ENCODE measurements at places on chromosomes 4 and X.

- DNase-seq: no peak
Measured at GRCh38 chr4:54094451-54094850, 5.5 kb upstream of the GSX2 start.

DNA sequence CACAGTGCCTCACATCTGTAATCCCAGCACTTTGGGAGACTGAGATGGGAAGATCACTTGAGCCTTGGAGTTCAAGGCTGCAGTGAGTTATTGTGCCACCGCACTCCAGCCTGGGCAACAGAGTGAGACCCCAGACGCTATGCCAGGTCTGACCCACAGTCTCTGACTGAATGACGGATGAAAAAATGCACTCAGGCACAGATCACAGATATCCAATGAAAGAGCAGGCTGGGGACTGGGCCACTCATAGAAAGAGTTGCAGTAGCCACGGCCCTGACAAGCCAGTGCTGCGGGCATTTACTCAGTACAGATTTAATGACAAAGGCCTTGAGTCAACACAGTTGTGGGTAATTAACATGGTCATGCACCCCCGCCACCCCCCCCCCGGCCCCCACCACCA, 22.7 kb downstream of the NUDT6 start:
- DNase-seq: no peak

DNA sequence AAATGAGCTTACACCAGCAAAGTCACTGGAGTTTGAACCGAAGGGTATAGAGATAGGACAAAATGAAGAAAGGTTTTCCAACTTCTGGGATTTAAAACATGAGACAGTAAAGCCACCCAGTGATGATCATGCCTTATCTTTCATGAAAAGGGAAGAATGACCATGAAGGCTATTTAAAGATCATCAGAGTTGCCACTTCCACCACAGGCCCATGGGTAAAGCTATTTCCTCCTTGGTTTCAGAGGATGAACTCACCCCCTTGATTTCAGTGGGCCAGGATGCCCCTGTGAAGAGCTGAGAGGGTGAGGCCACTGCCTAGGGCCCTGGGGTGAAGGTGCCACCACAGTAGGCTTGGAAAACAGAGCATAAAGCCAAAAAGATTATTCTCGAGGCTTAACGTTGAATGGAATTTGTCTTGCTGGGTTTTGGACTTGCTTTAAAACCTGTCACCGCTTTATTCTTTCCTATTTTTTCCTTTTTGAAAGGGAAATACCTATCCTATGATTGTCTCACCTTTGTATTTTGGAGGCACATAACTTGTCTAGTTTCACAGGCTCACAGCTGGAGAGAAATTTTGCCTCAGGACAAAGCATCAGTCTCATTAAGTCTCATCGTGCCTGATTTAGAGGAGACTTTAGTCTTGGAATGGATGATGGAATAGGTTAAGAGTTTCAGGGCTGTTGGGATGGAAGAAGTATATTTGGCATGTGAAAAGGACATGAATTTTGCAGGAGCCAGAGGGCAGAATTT, 254.0 kb downstream of the SNCA start:
- DNase-seq: no peak

GRCh38 chr4:94649381-94650133, 108.2 kb upstream of the BMPR1B start:
- DNase-seq: no peak

DNA sequence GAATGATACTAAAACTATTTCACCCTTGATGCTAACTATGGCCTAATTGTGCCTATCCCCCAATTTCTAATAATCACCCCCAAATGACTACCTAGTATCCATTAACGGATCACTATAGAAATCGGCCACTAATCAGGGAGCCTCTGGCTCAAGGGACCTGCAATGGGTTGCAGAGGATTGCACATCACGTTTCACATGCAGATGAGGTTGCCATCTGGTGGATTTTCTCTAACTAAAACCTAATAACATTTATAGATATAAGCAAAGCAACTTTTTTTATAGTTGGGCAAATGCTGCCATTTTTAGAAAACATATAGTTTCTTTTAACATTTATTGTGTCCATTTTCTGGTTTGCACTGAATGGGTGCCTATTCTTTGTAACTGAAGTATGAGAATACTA, 28.3 kb upstream of the ALG13 start:
- DNase-seq: no peak

GRCh38 chr4:187965726-187966125, 29.8 kb upstream of the ZFP42 start:
- no peak for DNase-seq

DNA sequence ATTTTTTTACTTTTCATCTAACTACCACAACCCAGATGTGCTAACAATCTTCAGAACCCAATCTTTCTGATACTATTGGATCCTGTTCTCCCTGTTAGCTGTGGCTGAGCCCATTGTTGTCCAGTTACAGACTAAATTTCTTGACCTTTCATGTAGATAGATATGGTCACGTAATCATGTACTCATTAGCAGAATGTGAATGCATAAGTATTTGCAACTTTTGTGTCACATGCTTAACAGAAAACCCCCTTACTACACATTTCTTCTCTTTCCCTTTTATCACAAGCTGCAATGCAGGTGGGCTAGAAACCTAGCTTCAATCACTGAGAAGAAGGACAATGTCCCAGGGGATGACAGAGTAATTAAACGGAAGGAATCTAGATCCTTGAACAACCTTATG, 13.1 kb upstream of the FAM13A start:
- DNase-seq: no peak

- no peak for DNase-seq
Measured at GRCh38 chr4:54707406-54707805, 49.6 kb downstream of the KIT start.

GRCh38 chr4:76714226-76714625, 183.7 kb downstream of the SOWAHB start:
- no peak for DNase-seq

DNA sequence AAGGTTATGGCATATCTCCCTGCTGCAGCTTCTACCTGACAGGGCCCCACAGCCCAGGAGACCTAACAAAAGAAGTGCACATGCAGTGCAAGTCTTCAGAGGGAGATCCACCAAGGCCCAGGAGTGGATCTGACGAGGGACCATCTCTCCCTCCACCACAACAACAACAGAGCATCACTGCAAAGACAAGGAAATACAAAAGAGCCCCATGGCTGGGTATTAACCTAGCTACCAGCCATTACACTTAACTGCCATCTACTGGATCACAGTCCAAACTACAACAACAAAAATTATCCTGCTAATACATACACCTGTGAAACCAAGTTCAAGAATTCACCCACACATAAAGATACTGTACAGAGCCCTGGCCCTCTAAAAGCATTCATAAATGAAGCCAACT, 280.2 kb upstream of the SLC7A11 start:
- no peak for DNase-seq

DNA sequence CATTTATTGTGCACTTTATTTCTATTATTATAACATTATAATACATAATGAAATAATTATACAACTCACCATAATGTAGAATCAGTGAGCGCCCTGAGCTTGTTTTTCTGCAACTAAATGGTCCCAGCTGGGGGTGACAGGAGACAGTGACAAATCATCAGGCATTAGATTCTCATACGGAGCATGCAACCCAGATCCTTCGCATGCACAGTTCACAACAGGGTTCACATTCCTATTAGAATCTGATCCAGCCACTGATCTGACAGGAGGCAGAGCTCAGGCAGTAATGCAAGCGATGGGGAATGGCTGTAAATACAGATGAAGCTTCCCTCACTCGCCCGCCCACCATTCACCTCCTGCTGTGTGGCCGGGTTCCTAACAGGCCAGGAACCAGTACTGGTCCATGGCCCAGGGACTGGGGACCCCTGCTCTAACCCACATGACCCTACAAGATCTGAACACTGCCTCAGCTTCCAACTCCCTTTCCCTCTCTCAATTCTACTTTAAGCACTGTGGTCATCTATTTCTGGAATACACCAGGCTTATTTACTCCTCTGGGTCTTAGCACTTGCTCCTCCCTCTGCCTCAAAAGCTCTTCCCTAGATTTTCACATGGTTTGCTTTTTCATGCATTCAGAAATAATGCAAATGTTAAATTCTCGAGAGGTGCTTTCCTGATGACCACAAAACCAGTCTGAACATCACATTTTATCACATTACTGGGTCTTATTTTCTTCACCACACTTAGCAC, 166.8 kb upstream of the HCCS start:
- no peak for DNase-seq

GRCh38 chr4:30716681-30717207, 3.4 kb upstream of the PCDH7 start:
- no peak for DNase-seq

DNA sequence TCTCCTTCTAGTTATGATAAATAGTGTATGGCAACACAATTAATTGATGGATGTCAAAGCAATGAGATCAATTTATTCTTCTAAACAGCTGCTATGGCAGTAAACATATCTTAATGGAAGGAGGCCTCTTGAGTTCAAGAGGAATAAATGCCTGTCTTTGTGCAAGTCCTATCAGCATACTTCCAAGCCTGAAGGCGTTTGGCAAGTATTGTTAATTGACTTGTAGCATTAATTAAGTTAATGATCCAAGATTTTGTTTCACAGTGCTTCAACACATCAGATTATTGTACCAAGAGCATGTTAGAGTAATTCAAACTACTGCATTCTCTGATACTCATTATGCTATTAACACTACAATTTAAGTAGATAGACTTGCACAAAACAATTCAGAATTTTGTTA, 144.8 kb downstream of the FAT4 start:
- no peak for DNase-seq

- no peak for DNase-seq
Measured at GRCh38 chr4:155342142-155342541, 34.6 kb downstream of the MAP9 start.

GRCh38 chrX:149284616-149285015, 220.5 kb downstream of the IDS start:
- no peak for DNase-seq

DNA sequence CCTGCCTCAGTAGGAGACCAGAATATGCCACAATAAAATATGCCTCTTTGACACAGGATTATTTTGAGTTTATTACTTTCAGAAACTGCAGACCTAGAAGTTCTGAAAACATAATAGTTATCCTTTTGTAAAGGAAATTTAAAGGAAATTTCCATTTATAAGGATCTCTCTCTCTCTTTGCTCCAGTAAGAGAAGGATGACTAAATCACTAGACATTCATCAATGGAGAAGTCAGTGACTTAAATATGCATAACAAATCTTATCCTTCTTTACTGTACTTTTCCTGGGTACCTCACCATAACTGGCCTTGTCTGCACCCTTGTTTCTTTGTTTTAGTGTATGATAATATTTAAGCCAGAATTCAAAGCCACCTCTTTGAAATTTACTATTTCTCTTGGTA, 28.3 kb upstream of the OPHN1 start:
- DNase-seq: no peak

DNA sequence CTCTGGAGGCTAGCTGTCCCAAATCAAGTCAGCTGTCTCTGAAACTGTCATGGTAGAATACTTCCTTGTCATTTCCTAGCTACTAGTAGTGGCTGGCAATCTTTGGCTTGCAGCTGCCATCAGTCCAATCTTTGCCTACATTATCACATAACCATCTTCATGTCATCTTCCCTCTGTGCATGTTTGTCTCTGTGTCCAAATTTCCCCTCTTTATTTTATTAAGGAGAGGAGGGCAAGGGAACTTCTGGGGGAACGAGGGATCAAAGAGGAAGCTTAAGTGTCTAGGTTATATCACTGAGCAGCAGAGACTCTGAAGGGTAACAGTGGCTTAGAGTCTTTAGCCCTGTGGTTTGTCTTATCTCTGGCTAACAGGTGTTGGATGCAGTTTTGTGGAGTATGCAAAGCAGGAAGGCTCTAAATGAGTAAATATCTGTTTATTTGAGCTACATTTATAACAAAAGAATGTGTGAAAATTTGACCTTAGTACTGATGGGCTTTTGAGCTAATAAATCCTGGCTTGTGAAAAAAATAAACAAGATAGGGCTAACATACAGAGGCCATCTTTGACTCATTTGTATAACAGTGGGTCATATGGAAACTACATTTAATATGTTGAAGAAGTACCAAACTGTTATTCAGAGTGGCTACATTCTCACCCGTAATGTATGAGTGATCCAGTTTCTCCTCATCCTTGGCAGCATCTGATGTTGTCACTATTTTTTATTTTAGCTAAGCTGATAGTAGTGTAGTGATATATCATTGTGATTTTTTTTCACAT, 49.4 kb upstream of the ENOX2 start:
- no peak for DNase-seq

DNA sequence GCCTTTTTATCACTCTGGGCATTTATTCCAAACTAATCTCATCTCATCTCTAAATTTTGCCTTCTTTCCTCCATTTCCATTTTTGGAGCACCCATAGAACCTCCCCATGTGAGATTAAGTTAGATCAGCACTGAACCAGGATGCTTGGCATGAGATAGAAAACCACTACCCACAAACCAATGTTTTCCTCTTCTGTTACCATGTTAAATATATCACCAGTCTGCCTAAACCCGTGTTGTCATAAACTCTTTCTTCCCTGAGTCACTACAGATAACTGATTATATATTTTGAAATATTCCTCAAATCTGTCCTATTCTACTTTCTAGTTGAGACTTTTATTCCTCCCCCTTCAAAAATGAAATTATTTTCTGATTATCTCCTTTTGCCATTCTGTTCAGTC, 37.6 kb downstream of the GABRB1 start:
- DNase-seq: no peak

- no peak for DNase-seq
Measured at GRCh38 chrX:45056428-45057145, 144.1 kb downstream of the DIPK2B start.

GRCh38 chr4:170089274-170089667, 485 bp downstream of the AADAT start:
- DNase-seq: no peak

GRCh38 chr4:11480683-11481082, 52.0 kb upstream of the HS3ST1 start:
- no peak for DNase-seq

GRCh38 chr4:64883087-64883807, 474.0 kb upstream of the TECRL start:
- no peak for DNase-seq

GRCh38 chrX:71935476-71935875, 24.8 kb downstream of the NHSL2 start:
- no peak for DNase-seq

- DNase-seq: peak; percentile 27
Measured at GRCh38 chrX:64394874-64395567, at the start of gene MTMR8. Gene MTMR8 (minus strand): TSS chrX:64395452. CDS start chrX:64395363, 89 bp downstream.

- DNase-seq: no peak
Measured at GRCh38 chr4:35124106-35124505, 1120.2 kb downstream of the ARAP2 start.

GRCh38 chr4:140680686-140681085, 75.5 kb downstream of the TBC1D9 start:
- no peak for DNase-seq

GRCh38 chrX:153646620-153647373, at the start of gene DUSP9:
Gene DUSP9 (plus strand): TSS chrX:153647203. CDS start chrX:153647954, 751 bp downstream.
- no peak for DNase-seq

DNA sequence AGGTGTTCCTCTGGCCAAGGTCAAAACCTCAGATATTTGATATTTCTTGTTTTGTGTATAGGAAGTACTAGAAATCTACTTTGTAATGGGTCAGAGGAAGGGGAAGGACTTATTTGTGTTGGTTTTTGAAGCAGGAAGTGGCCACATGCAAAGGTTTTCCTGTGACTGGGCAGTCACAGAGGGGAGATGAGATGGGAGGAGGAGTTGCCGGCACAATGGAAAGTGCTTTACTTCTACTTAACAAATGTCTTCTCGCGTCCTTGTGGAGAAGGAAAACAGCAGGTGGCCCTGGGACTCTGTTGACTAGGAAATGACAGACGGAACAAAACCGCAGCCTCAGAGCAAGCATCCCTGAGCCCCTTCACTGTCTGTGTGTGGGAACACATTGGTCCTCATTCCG, 46.6 kb downstream of the SHROOM2 start:
- DNase-seq: no peak

All from stimulated activated CD4-positive, alpha-beta T cell treated with anti-CD3 and anti-CD28 coated beads, Interleukin-1b, Interleukin-23, amount 100 ng/mL, for 1 hour (primary cell).